Activated CD8-positive, alpha-beta memory T cell treated with anti-CD3 and anti-CD28 coated beads, Interleukin-2, amount 10 ng/mL, durations not matched to agents 7 days and 5 days (primary cell): ENCODE measurements at places on chromosomes 3 and 15. TPM values are rescaled to one million over a fixed set of nuclear protein-coding genes. Genes with fewer than 3 reads are reported as not detected.

DNA sequence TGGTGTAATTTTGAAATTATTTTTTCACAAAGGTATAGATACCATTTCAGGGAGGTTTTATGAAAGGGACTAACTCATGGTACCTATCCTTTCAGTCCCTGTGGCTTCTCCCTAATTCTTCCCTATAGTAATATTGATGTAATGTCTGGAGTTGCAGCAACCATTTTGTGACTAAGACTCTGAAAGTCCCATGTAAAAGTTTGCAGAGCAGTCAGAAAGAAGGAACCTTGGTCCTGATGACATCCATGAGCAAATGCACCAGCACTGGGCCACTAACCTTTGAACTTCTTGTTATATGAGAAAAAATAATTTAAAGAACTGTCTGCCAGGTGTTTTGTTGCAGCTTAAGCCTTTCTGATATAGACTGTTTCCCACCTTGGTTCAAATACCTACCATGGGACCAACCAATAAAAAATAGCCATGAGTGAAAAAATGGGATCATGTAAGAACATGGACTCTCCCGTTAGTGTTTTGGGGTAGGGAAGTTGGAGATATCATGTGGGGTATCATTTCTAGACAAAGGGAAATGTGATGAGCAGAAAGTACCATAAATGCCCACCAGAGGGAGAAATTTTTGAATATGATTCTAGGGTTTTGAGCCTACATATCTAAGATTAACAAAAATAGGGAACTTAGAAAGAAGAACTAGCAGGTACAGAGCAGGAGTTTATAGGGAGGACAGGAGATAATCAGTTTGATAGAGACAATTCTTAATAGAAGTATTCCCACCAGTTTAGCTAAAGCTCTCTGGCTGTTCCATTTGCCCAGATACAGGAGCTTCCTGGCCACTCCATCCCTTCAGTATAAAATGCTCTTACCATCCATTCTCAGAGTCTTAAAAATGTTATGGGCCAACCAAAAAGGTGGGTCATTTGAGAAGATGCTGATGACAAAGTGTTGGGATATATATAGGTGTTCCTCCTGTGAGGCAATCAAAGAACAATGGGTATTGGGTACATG lies 3.4 kb upstream of the CPOX start:
- H3K4me1 ChIP-seq = peaks cover 16% of the 10 kb centered on the region
- H3K4me3 ChIP-seq = no peak overlapping the region
- no peaks in the 10 kb centered on the region for H3K27me3 ChIP-seq

The TTLL13 gene
- 0.80 TPM for total RNA-seq

The GOLGA6L22 gene
- total RNA-seq = not detected

The KLHL18 gene
- 25.1 TPM for total RNA-seq
